ENCODE measurements at places on chromosomes 7 and 10.

DNA sequence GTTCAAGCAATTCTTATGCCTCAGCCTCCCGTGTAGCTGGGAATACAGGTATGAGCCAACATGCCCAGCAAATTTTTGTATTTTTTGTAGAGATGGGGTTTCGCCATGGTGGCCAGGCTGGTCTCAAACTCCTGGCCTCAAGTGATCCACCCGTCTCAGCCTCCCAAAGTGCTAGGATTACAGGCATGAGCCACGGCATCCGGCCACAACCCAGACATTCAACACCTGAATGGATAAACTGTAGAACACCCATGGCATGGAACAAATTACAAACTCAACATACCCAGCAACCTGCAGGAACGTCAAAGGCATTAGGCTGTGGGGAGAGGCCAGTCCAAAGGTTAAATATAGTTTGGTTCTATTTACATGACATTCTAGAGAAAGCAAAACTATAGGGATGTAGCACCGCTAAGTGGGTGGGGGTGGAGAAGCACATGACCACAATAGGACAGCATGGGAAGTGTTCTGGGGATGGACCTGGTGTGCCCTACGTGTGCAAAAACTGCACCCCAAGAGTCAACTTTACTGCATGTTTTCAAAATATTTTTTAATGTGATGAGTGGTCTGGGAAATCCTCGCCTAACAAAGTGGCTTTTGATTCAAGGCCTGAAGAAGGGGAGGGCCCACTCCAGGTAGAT lies 6.5 kb upstream of the PGAM2 start:
- DNase-seq: no peak

GRCh38 chr7:67571026-67571545 lies 574.5 kb downstream of the TYW1 start:
- no peak for DNase-seq

DNA sequence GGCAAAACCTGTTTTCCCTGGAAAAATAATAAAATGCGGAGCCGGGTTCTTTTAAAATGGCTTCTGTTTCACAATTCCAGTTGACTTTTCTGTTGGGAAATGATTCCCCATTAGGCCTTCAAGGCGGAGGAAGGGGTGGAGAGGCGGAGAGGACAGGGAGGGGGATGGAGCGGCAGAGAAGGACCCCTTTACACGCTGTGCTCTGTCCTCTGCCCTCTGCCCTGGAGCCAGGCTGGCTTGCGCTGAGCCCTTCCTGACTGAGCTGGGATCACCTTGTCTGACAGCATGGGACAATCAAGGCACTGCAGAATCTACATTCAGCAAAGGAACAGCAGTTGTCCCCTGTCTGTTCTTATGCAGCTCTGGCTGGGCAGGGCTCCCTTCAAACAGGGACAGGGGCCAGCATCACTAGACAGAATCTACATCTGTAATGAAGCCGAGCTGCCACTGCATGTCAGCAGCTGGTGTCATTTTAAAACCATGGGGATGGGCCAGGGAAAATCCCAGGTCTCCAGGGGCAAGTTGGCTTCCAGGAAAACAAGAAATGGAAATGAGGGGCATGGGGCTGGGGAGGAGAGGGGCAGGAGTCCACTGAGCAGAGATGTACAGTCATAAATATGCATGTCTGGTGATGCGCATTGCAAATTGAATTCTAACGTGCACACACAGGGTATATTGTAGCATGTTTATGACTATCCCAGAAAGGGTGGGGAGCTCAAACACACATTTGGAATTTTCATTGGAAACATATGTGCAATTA lies 120.0 kb downstream of the MKX start:
- DNase-seq: no peak

DNA sequence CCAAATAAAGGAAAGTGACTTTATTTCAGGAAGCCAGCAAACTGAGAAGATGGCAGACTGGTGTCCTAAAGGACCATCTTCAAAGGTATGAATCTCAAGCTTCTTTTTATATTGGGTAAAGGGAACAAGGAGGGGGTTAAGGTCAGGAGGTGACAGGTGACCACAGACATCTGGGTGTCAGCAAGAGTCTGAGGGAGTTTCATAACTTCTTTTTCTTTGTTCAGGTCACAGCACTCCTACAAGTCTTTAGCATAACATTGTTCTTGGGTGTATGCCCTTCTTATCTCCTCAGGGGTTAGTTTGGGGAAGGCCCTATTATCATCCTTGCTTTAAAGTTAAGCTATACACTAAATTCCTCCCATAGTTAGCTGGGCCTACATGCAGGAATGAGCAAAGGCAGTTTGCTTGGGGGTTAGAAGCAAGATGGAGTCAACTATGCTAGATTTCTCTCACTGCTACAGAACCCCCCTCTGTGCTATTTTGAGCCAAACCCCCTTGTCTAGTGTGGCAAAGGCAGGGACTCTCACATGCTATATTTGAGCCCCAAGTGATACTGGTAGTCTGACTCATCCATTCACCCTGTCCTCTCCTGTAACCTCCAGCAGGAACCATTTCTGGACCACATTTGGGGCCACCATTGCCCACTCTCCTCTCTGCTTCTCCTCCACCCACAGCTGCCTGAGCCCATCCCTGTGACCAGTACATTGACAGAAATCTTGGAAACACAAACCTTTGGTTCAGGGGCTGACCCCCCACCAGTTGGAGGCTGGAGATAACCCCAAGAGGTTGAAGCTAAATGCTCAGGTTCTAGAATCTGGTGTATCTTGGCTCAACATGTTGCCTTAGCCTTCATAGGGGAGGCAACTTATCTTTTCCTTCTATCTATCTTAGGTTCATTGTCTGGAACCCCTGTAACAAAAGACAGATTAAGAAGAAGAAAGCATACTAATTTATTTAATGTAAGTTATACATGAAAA lies 55.5 kb upstream of the LRGUK start:
- no peak for DNase-seq

DNA sequence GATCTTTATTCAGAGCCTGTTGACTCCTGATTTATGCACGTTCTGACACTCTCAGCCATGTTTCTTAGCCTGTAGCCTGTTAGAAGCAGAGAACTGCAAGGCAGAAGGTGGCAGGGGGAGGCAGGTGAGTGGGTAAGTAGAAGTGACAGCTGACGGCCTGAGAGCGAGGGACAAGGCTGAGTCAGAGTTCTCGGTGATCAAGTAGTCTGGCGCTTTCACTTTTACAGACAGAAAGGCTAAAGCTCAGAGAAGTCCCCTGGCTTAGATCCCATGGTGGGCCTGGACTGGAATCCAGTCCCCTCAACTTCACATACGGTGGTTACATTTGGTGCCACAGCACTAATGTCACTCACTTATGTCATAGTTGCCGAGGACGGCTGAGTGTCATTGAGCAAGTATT lies 139.0 kb downstream of the TACC2 start:
- DNase-seq: no peak

DNA sequence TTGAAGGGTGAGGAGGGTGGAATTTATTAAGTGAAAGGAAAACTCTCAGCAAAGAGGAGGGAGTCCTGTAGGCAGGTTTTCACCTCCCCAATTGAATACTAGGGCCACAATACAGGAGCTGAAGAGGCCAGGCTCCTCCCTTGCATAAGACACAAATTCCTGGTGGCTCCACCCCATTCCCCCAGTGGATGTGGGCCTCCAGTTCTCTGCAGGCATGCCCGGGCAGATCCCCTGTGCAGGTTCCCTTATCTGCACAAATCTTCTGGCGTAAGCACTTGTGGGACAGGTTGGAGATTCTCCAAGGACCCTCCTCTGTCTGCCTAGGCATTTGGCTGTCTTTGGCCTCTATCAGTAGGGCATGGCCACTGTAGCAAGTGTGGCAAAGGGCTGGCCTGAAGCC lies 847.1 kb upstream of the MBL2 start:
- no peak for DNase-seq

- DNase-seq: no peak
Observed at GRCh38 chr10:6305401-6306321, 102.9 kb downstream of the PFKFB3 start.

- DNase-seq: no peak
Observed at GRCh38 chr7:33854801-33855350, 50.5 kb upstream of the BMPER start.

DNA sequence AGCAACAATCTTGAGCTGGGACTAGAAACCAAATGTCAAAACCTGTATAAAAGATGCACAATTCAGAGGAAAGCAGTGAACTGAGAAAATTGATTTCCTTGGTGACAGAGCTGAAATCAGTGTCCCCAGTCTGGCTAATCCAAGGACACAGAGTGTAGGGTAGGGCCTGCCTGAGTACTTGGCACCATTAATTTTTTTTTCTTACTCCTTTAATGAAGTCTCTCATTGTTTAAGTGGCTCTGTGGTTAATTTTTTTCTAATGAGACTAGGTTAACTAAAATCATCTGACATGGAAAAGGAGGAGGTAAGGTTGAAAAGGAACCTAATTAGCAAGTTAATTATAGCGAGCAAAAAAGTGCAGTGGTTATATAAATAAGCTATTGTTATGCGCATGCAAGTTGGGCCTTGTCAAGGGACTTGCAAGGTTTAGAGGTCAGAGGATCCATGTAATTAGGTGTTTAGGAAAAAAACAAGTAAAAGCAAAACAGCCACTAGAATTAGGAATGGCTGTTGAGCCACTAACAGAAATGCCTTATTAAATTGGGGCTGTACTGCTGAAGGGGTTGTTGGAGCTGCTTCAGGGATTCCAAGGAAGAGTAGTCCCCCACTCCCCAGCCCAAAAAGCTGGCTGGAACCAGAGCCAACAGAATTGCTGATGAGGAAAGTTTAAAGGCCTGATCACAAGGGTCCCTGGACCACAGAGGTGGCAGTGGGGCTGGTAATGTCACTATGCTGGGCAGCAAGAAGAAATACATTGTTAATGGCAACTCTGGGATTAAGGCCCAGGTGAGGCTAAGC lies 58.9 kb upstream of the STRIP2 start:
- DNase-seq: no peak

DNA sequence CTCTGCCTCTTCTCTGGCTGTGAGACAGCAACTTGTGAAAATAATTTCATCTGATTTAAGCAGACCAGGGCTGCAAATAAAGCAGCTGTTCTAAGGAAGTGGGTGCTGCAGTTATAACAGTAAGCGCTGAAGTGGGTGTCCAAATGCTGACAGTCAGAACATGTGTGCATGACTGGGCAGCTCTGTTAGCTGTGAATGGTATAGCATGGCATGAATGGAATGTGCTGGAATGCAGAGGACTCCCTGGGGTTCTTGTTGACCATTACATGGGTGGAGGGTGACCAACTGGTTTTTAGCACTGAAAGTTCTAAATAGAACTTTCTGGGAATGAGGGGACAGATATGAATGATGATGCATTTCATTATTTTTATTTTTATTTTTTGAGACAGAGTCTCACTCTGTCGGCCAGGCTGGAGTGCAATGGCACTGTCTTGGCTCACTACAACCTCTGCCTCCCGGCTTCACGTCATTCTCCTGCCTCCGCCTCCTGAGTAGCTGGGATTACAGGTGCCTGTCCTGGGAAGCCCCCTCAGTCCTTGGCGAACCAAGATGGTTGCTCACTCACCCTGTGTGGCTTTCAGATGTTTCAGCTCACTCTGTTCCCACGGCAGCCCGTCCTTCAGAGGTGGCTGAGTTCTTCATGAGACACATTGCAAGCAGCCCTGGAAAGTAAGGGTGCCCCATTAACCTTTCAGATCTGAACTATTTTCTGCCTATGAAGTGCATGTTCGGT lies 319.8 kb upstream of the PHYHIPL start:
- no peak for DNase-seq

- no peak for DNase-seq
Observed at GRCh38 chr7:135714534-135715009, 13.4 kb downstream of the SLC13A4 start.

GRCh38 chr7:696812-697551 lies 29.5 kb upstream of the DNAAF5 start:
- no peak for DNase-seq

GRCh38 chr10:132199268-132199853 lies 12.6 kb downstream of the DPYSL4 start:
- DNase-seq: no peak

- DNase-seq: no peak
Observed at GRCh38 chr7:32496052-32496813, 944 bp downstream of the AVL9 start.

GRCh38 chr7:106069471-106070200 lies 42.5 kb downstream of the SYPL1 start:
- no peak for DNase-seq

GRCh38 chr10:77643795-77644468 lies 6.3 kb upstream of the KCNMA1 start:
- peak; percentile 61 for DNase-seq

GRCh38 chr10:110323503-110323902 lies 18.8 kb upstream of the SMNDC1 start:
- DNase-seq: no peak

DNA sequence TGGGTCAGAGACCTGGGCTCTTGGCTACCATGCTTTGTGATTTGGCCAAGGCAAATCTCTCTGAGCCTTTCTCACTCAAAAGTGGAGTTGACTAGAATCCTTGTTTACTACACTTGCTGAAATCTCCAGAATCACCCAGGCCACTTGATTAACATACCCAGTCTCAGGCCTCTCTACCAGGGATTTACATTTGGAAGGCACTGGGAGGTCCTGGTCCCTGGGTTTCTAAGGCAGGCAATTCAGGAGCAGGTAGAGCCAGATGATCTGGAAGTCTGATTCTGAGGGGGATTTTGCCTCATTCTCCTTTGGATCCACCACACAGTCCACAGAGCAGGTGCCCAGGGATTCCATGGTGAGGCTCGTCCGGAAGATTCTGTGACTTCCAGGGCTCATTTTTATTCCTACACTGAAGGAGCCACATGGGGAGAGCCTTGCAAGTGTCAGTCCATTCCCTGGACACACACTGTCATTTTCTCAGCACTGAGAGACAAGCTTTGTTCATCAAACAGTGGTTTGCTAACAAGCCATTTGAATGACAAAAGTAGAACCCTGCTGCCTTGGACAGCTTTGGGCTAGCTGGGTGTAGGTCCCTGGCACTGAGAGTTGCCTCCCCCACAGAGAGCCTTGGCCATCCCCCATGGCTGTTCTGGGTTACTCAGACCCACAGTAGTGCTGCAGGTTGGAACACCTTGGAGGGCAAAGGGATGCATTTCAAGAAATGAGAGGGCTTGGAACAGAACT lies 74.2 kb downstream of the NOC3L start:
- no peak for DNase-seq

- no peak for DNase-seq
Observed at GRCh38 chr7:151699928-151700319, 177.0 kb downstream of the PRKAG2 start.

DNA sequence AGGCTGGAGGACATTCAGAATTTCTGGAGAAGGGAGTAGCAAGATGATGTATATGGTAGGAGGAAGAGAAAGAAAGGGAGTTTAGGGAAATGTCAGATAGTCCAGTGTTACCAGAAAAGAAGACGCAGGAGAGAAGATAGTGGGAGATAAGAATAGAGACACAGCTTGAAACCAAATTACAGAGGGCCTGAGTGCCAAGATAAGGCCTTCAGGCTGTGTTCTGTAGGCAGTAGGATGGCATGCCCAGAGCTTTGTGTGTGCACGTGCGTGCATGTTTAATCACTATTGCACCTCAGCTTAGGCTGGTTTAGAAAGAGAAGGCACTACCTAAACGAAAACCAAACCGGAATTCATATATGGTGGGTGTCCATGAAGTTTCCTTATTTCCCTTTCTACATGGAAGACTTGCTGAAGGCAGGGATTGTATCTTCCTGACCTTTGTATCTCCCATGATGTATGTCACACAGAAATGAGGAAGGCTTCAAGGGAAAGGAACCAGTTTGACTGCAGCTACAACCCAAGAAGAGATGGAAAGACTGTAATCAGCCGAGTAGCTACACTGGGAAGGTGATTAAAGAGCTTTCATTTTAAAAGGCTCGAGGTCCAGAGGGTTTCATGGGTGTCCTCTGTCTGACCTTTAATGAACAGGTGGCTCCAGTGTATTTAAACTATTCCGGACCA lies 35.8 kb upstream of the BHLHA15 start:
- DNase-seq: no peak

GRCh38 chr10:78236416-78237015 lies 202.9 kb downstream of the RPS24 start:
- DNase-seq: no peak
